ENCODE measurements at places on chromosomes 4 and X. TPM values are rescaled to one million over a fixed set of nuclear protein-coding genes. Genes with fewer than 3 reads are reported as not detected.
A peak's percentile ranks its signal among the peaks of the same experiment; 100 is the strongest.

DNA sequence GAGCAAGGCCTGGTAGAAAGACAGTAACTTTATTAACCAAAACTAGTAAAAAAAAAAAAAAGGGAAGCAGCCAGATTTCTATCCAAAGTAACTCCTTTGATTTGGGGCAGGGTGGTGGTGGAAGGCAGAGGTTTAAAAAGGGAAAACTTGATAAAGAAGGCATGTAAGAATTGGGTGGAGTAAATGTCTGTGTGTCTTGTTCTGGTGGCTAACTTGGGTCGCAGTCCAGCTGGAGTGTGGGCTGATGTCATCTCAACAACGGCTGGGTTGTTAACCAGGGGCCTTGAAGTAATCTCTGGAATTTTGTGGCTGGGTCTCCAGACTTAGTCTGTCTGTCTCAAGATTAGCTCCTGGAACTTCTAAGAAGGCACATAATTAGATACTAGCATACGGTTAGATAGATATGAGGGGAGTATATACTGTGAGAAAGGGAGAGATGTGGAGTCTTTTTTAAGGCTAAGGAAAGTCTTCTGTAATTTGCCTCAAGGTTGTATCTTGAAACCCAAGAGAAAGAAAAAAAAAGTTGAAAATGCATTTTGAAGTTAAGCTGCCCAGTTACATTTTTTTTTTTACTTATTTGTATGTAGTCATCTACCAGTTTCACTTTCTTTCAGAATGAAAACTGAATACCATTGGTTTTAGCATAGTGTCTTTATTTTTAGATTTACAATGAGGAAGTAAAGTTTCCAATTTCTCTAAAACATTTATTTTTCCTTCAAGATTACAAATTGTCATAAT is 48.3 kb downstream of the MTHFD2L start:
- no peak for DNase-seq
- peaks cover 9% of the 10 kb centered on the region for H3K36me3 ChIP-seq
- H3K4me1 ChIP-seq: peaks cover 20% of the 10 kb centered on the region
- H3K27me3 ChIP-seq: no peaks in the 10 kb centered on the region
- peak overlapping the region; percentile 67 for H3K27ac ChIP-seq

- peaks cover 18% of the 10 kb centered on the region for H3K27me3 ChIP-seq
- H3K27ac ChIP-seq: no peak overlapping the region
- no peaks in the 10 kb centered on the region for H3K36me3 ChIP-seq
- no peak for DNase-seq
- H3K4me1 ChIP-seq: no peaks in the 10 kb centered on the region
These were observed 4.1 kb downstream of the AFF2 start for GRCh38 chrX:148504506-148504905.

DNA sequence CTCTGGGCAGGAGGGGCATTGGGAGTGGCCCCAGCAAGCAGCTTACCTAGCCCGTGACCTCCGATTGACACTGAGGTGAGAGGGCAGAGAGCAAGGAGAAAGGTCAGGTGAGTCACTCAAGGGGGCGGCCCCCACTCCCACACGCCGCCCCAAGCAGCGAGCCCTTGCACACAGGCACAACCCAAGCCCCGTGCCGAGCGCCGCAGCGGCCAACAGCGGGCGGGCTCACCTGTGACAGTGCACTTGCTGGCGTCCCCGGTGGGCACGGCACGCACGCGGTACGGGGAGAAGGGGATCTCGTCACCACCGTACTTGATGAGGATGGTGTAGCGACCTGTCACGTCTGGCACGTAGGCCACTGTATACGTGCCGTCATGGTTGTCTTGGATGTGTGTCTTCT is 17.2 kb downstream of the FLNA start:
- H3K27me3 ChIP-seq: no peaks in the 10 kb centered on the region
- peaks cover 85% of the 10 kb centered on the region for H3K36me3 ChIP-seq
- H3K27ac ChIP-seq: no peak overlapping the region
- no peak for DNase-seq

GRCh38 chr4:26885912-26886274 is 25.3 kb downstream of the STIM2 start:
- H3K27me3 ChIP-seq: no peaks in the 10 kb centered on the region
- H3K4me1 ChIP-seq: no peaks in the 10 kb centered on the region
- H3K36me3 ChIP-seq: no peaks in the 10 kb centered on the region
- no peak for DNase-seq

- no peaks in the 10 kb centered on the region for H3K36me3 ChIP-seq
- H3K27ac ChIP-seq: no peak overlapping the region
- no peak overlapping the region for H3K4me3 ChIP-seq
These were observed 35.6 kb downstream of the MAP7D3 start for GRCh38 chrX:136215559-136215958.

MAGEA2 gene
- total RNA-seq: not detected

NEIL3 gene
- 10.6 TPM for total RNA-seq

HMGN5 gene
- 14.4 TPM for total RNA-seq

MAGEA2B gene
- not detected for total RNA-seq

CXCL11 gene
- total RNA-seq: 38.4 TPM

STAP1 gene
- total RNA-seq: not detected

SHOX gene
- total RNA-seq: not detected

All from Calu3 (cell line).